H1 (cell line): ENCODE measurements at places on chromosomes 13 and 19. TPM values are rescaled to one million over a fixed set of nuclear protein-coding genes. Genes with fewer than 3 reads are reported as not detected.

CEACAM4 gene
- total RNA-seq, result not detected in 2 replicates

GRCh38 chr19:10823690-10824089 is 12.3 kb downstream of the TMED1 start:
- H3K4me1 ChIP-seq, result no peaks in the 10 kb centered on the region
- DNase-seq, result no peak
- no peak overlapping the region for H3K4me3 ChIP-seq
- no peak overlapping the region for H3K27ac ChIP-seq
- no peaks in the 10 kb centered on the region for H3K27me3 ChIP-seq

HNRNPUL1 gene
- total RNA-seq, result 264 and 268 TPM in 2 replicates

- no peaks in the 10 kb centered on the region for H3K27me3 ChIP-seq
- no peak overlapping the region for H3K27ac ChIP-seq
- H3K4me1 ChIP-seq, result no peaks in the 10 kb centered on the region
These were observed 347.6 kb downstream of the OXGR1 start for GRCh38 chr13:96646515-96647211.

DNA sequence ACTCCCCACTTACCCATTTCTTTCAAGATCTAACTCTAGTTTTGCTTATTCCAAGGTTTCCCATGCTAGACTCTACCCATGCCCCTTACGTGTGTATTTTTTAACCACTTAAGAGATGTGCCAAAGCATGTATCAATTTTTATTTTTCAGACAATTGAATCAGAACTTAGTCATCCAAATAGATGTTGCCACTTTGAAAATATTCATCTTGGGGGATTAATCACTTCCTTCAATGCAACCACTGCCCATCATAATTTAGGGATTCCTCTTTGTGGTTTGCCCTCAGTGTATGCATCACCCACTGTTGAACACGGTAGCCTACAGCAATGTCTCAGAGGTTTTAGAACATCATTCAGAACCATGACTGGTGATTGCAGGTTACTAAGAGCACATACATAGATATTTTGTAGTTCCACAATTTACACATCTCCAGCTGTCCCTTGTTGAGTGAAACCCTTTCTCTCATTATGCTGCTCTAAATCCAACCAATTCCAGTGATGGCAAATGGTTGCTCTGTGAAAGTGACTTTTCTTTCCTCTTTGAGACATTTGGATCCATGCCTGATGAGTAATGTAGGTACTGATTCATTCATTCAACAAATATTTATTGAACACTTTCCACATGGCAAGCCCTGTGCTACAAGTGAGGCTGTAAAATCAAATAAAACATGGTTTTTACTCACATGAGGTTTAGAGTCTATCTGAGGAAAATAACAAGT is 60.6 kb upstream of the SERP2 start:
- no peaks in the 10 kb centered on the region for H3K4me1 ChIP-seq
- H3K27me3 ChIP-seq, result peaks cover 7% of the 10 kb centered on the region
- no peaks in the 10 kb centered on the region for H3K36me3 ChIP-seq
- H3K4me3 ChIP-seq, result no peak overlapping the region
- H3K27ac ChIP-seq, result no peak overlapping the region
- DNase-seq, result no peak

EVI5L gene
- 10.4 and 11.0 TPM in 2 replicates for total RNA-seq

RNF17 gene
- not detected in 2 replicates for total RNA-seq

DNA sequence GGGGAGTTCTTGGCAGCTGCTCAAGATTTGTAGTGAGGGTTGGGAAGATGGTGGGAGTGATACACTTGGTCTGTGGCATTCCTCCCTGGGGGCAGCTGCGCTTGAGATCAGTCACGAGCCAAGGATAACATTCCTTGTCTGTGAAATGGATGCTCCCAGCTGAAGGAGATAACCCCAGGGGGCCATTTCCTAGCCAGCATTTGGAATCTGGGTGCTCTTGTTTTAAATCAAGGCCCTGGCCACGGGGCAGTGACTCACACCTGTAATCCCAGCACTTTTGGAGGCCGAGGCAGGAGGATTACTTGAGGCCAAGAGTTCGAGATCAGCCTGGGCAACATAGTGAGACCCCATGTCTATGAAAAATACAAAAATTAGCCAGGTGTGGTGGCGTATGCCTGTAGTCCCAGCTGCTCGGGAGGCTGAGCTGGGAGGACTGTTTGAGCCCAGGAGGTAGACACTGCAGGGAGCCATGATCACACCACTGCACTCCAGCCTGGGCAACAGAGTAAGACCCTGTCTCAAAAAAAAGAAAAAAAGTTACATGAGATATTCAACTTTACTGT is 4.6 kb downstream of the PKN1 start:
- DNase-seq, result no peak
- peaks cover 5% of the 10 kb centered on the region for H3K36me3 ChIP-seq
- no peaks in the 10 kb centered on the region for H3K27me3 ChIP-seq
- peaks cover 11% of the 10 kb centered on the region; the same call in 1 of the 2 replicates for H3K4me1 ChIP-seq
- no peak overlapping the region for H3K27ac ChIP-seq

DNA sequence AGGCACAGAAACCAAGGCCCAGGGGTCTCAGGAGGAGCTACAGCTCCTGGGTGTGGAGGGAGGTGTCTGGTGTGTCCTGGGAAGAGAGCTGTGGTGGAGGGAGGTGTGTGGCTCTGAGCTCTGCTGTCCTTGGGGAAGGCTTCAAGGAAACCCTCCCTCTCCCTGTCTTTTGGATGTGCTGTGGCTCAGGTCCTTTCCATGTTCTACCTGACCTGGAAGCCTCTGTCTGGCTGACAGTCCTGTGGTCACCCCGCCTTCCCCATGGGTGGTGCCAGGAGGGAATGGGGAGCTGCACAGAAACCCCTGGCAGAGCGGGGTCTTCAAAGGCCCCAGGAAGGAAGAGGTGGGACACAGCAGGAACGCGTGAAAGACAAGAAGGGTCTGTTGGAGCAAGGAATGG is 617 bp upstream of the CEACAM7 start:
- no peak for DNase-seq
- H3K27ac ChIP-seq, result no peak overlapping the region
- H3K27me3 ChIP-seq, result no peaks in the 10 kb centered on the region
- H3K36me3 ChIP-seq, result no peaks in the 10 kb centered on the region

GRCh38 chr13:113742445-113743120 is 16.4 kb upstream of the TMEM255B start:
- H3K27me3 ChIP-seq, result no peaks in the 10 kb centered on the region
- peaks cover 3% of the 10 kb centered on the region; the same call in 1 of the 2 replicates for H3K4me1 ChIP-seq
- H3K36me3 ChIP-seq, result no peaks in the 10 kb centered on the region
- DNase-seq, result no peak

GRCh38 chr13:36051082-36051481 is 80.1 kb downstream of the DCLK1 start:
- H3K36me3 ChIP-seq, result no peaks in the 10 kb centered on the region
- no peaks in the 10 kb centered on the region for H3K27me3 ChIP-seq
- H3K4me3 ChIP-seq, result no peak overlapping the region
- H3K4me1 ChIP-seq, result no peaks in the 10 kb centered on the region

DNA sequence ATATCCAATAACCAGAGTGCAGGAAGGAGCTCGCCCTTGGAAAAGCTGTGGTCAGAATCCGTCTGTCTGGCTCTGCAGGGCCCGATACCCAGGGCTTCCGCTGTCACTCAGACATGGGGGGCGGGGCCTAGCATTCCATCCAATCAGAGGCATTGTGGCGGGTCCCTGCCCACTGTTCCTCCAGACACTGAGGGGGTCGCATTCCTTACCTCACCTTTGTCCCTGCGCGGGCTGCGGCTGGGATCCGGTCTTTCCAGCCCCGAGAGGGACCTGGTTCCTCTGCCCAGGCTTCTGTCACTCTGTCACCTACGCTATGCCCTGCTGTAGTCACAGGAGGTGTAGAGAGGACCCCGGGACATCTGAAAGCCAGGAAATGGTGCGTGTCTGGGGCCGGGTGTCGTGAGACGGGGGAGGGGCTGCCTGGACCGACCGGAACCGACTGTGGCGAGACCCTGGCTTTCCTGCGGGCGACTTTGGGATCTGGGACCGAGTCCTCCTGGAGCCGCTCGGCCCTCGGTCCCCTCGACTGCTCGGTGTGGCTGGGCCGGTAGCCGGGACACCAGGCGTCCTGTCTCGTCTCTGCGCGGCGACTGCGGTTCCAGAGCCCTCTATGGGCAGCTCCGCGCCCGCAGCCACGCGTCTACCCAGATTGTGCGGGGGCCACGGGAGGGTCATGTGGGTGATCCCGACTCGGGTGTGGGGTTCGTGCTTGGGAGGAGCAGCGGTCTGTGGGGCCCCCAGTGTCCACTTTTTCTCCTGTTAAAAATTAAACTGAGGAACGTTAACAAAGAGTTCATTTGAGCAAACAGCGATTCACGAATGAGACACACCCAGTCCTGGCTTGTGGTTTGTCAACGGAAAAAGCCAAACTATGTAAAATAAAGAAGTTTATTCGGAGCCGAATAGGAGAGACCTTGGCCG is at the start of gene ZNF69:
Gene ZNF69 (plus strand): TSS at position 172 of the 921 bp plus-strand sequence. CDS start 142 bp downstream, at position 314.
- H3K36me3 ChIP-seq, result peaks cover 4% of the 10 kb centered on the region
- peak within 1 kb of the TSS; percentile 81 for H3K27ac ChIP-seq
- DNase-seq, result peak; percentile 89
- H3K4me3 ChIP-seq, result peak within 1 kb of the TSS; percentile 82

DENND1C gene
- total RNA-seq, result 3.7 and 4.0 TPM in 2 replicates

GRCh38 chr19:900043-900301 is 6.7 kb downstream of the RNU6-9 start:
- no peaks in the 10 kb centered on the region for H3K36me3 ChIP-seq
- H3K4me3 ChIP-seq, result no peak overlapping the region
- H3K4me1 ChIP-seq, result peaks cover 2% of the 10 kb centered on the region
- H3K27ac ChIP-seq, result no peak overlapping the region
- no peaks in the 10 kb centered on the region for H3K27me3 ChIP-seq

APOC4 gene
- total RNA-seq, result not detected in 2 replicates

DNA sequence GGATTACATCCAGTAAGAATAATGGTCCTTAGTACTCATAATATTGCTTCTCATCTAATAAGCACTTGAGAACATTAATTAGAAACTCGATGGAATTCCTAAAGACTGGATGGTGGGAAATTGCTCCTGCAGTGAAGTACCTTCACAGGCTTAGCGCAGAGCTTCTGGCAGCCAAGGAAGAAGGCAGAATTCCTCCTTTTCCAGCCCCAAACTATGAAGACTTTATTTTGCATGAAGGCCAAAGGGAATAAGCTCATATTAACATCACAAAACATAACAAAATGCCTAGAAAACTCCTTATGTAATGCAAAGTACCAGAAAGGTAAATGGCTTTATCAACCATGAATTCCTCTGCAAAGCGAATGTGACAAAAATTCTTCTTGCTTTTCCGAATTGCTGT is 336.1 kb downstream of the DNAJC15 start:
- H3K36me3 ChIP-seq, result no peaks in the 10 kb centered on the region
- DNase-seq, result no peak
- no peak overlapping the region for H3K4me3 ChIP-seq
- H3K4me1 ChIP-seq, result peaks cover 11% of the 10 kb centered on the region

DNA sequence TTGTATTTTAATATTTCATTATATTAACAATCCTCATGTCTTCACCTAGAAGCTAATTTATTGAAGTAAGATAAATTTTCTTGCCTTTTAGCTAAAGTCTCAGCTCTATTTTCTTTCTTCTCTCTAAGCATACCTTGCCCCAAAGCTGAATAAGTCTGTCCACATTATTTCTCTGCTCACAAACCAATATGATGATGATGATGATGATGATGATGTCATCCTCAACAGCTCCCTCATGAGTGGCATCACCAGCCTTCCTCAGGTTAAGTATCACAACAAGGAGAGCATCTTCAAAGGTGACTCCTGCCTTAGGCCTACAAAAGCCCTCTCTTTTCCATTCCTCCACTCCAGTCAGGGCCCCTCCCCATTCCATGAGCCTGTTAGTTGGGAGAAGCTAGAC is 31.9 kb upstream of the ATP12A start:
- DNase-seq, result no peak
- no peaks in the 10 kb centered on the region for H3K27me3 ChIP-seq
- no peak overlapping the region for H3K4me3 ChIP-seq

DNA sequence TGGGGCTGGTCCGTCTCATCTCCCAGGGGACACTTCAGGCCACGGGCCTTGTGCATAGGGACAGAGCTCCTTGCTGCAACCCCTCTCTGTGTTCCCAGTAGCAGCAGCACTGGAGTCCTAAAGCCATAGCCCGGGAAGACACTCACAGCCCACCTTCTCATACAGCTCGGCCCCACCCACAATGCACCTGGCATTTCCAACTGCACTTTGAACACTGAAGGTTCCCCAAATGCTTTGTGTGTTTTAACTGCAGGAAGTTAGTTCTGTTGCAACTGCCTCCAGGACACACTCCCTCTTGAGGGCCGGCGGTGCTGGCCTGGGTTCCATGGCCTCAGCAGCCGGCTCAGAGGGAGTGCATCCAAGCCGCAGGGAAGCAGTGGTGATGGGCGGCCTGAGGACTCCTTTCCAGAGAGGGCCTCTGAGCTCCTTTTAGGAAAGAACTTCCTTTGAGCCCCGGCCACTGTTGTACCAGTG is 22.7 kb upstream of the TMEM255B start:
- DNase-seq, result no peak
- no peaks in the 10 kb centered on the region for H3K27me3 ChIP-seq
- H3K36me3 ChIP-seq, result no peaks in the 10 kb centered on the region
- H3K4me3 ChIP-seq, result no peak overlapping the region
- no peak overlapping the region for H3K27ac ChIP-seq

DNA sequence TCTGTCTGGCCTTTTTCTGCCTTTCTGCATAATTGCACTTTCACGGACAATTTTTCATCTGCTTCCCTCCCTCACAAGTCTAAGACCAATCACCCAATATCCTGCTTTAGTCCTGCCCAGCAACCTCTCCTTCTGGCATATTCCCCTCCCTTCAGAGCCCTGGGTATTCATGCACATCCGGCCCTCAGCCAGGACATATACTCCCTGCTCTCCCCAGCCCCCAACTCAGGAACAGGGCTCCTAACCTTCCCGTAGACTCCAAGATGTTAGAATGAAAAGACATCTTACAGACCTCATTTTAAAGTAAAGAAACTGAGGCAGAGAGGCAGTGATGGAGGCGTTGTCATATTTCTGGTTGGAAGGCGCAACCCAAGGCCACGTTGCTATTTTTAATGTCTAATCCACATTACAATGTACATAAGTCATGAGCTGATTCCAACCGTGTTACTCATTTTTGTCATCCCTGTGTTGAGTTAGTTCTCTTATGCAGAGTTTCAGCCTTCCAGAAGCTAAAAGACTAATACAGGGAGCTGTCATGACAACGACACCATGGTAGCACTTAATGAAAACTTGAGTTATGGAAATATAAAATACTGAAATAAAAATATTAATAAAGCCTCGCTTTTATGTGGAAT is 209.2 kb downstream of the TSHZ3 start:
- DNase-seq, result no peak
- no peaks in the 10 kb centered on the region for H3K4me1 ChIP-seq
- no peaks in the 10 kb centered on the region for H3K27me3 ChIP-seq
- no peak overlapping the region for H3K4me3 ChIP-seq
- no peak overlapping the region for H3K27ac ChIP-seq
- H3K36me3 ChIP-seq, result no peaks in the 10 kb centered on the region

FUT3 gene
- 0.40 and 0.63 TPM in 2 replicates for total RNA-seq

DNA sequence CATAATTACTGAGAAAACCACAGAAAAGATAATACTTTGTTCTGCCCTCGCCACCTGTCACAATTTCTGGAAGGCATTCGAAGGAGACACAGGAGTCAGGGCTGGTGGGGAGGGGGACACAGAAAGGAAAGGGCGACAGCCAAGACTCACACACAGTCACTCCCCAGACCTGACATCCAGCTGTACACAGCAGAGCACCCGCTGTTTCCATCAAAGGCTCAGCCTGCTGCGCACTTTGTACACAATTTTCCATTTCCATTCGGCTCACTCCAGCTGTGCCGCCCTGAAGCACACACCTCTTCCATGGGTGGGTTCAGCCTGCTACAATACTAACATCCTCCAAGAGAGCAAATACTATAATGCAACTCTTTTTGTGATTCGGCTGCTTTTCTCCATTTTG is 38.0 kb downstream of the STK24 start:
- no peak for DNase-seq
- H3K27me3 ChIP-seq, result no peaks in the 10 kb centered on the region
- peaks cover 15% of the 10 kb centered on the region for H3K4me1 ChIP-seq
- no peak overlapping the region for H3K27ac ChIP-seq
- no peak overlapping the region for H3K4me3 ChIP-seq

NPHS1 gene
- total RNA-seq, result 0.40 and 1.4 TPM in 2 replicates

SOX1 gene
- 0.09 and 0.11 TPM in 2 replicates for total RNA-seq

PLVAP gene
- 0.27 TPM in 1 of 2 replicates, not detected in the other for total RNA-seq

HRC gene
- 1.8 and 2.3 TPM in 2 replicates for total RNA-seq
